ENCODE measurements at places on chromosomes 1 and 21.

- DNase-seq: no peak
Measured at GRCh38 chr1:18996548-18997177, 40.2 kb upstream of the IFFO2 start.

GRCh38 chr1:223207293-223208066 is 64.4 kb upstream of the TLR5 start:
- DNase-seq: no peak

DNA sequence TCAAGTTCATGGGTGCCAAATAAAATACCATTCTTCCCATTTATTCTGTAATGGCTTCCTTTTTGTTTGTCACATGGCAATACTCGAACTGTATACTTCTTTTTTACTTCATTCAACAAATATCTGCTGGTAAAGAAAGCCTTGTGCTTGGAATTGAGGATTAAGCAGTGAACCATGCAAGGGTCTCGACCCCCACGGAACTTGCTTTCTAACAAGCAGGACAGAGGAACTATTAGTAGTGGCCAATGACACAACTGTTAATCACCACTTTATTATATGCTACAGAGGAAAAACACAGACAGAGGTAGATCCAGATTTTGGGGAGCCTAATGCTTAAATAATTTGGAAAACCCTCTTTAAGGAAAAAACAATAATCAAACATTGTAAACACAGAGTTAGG is 542.2 kb downstream of the DPYD start:
- no peak for DNase-seq

GRCh38 chr1:167517535-167518330 is 596 bp downstream of the CD247 start:
- peak; percentile 80 for DNase-seq

- no peak for DNase-seq
Measured at GRCh38 chr1:224784265-224785039, 145.0 kb upstream of the DNAH14 start.
